ENCODE measurements at places on chromosomes 6 and 20.

- DNase-seq: no peak
These were observed 13.8 kb upstream of the IYD start for GRCh38 chr6:150354754-150355571.

GRCh38 chr20:63767886-63768285 lies 28.3 kb downstream of the SLC2A4RG start:
- no peak for DNase-seq

DNA sequence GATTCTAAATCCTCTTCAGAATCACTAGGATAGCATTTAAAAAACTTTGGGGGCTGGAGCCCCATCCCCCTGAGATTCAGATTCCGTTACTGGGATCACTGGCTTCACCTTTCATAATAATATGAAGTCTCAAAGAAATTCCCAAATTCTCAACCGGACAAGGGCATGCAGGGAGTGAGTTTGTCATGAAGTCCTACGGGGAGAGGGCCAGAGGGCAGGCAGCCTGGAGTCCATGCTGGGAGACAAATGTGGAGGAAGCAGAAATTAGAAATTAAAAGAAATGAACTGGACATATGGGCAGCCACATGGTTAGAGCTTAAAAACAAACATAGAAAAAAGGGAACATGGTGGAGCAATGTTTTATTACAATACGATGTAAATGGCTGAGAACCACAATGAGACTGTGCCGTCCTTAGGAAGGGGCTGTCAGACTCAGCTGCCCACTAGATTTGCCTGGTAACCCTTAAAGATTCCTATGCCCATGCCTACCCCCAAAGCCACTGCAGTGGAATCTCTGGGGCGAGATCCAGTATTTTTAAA lies 142.6 kb downstream of the CEBPB start:
- DNase-seq: no peak

GRCh38 chr6:17710331-17710730 lies 3.6 kb upstream of the NUP153 start:
- DNase-seq: no peak

GRCh38 chr6:168507730-168508129 lies 66.7 kb downstream of the SMOC2 start:
- no peak for DNase-seq

GRCh38 chr6:33243476-33243875 lies 28.2 kb downstream of the VPS52 start:
- DNase-seq: no peak

DNA sequence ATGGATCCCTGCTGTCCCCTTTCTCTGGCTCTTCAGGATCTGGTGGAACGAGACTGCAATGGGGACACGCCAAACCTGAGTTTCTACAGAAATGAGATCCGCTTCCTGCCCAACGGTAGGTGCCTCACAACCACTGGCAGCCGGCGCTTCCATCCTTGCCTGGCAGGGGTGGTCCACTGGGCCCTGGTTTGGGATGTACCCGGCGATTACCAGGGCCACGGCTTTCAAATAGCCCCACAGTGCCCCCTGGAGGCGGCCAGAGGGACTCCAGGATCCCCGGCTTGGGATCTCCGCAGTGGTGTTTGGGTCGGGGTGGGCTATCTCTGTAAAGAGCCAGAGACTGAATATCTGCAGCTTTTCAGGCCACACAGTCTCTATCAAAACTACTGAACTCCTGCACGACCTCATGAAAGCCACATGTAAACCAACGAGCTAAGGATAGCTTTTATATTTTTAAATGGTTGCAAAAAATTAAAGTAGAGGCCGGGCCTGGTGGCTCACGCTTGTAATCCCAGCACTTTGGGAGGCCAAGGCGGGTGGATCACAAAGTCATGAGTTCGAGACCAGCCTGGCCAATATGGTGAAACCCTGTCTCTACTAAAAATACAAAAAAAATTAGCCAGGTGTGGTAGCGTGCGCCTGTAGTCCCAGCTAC lies 3.7 kb downstream of the OGFR start:
- peak; percentile 84 for DNase-seq

GRCh38 chr6:28979679-28980078 lies 25.4 kb downstream of the ZNF311 start:
- DNase-seq: peak; percentile 29

DNA sequence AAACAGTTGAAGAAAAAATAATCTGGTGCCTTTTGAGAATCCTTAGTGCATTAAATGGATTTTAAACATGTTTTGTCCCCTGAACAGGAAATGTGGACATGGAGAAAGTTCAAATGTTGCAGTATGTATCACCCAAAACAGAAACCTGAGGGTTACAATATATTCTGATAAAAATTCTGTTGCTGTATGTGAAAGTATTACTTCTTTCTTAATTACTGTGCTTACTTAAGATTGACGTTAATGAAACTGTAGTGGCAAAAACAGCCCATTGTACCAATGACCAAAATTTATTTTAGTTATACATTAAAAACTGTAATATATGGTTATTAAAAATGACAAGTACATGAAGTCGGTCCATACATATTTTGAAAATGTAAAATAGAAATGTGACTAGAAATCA lies 100.6 kb downstream of the PRDM1 start:
- no peak for DNase-seq

DNA sequence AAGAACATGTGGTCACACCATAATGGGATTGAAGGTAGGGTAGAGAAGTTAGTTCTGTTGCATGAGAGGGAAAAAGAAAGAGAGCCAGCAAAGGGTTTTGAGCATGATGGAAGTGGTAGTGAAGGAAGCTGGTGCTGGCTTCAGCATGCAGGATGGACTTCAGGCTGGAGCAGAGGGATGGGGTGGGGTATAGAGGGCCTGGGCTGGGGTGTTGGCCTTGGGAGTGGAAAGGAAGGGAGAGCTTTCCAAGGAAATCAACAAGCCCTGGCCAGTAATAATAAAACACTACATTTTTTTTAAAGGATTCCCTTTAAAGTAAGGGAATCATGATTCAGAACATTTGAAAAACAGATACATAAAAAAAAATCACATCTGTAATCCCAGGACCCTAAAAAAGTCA lies 61.2 kb downstream of the LAMA4 start:
- no peak for DNase-seq

- no peak for DNase-seq
These were observed 106.1 kb downstream of the TNFAIP3 start for GRCh38 chr6:137973201-137973600.

GRCh38 chr6:148851683-148852556 lies 105.1 kb downstream of the UST start:
- DNase-seq: no peak

DNA sequence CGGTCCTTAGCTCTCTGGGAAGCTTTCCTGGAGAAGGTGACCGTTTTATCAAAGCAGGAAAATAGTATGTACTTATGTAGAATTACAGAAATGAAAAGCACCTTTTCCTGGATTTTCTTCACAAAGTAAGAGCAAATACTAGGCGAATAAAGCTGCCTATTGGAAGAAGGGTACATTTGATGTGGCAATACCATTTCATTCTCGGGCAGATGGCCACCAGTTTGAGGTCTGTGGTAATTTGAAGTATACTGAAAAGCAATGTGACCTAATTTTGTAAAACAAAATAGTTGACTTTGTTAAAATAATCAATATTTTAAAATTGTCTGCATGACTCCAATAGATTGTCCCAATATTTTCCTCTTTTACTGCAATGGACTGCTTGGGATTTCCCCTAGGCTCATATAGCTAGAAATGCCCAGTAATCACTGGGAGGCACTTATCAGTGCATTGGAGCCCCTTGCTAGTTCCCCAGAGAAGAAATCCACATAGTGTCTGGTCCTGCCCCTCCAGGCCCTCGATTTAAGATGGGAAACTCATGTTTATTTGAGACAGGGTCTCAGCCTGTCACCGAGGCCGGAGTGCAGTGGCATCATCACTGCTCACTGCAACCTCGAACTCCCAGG lies 7.4 kb upstream of the UTRN start:
- DNase-seq: no peak
